ENCODE measurements at places on chromosomes 3 and 15. TPM values are rescaled to one million over a fixed set of nuclear protein-coding genes. Genes with fewer than 3 reads are reported as not detected.
A peak's percentile ranks its signal among the peaks of the same experiment; 100 is the strongest.

Gene MORC1
- total RNA-seq = not detected

Gene HTR3E
- not detected for total RNA-seq

Gene LMCD1
- 49.3 TPM for total RNA-seq

Gene FBXO40
- not detected for total RNA-seq

Gene AZI2
- total RNA-seq = 72.8 TPM

Gene FAM219B
- 65.0 TPM for total RNA-seq

Gene ISL2
- 6.4 TPM for total RNA-seq

Gene CIB2
- total RNA-seq = 11.7 TPM

Gene ZBED2
- not detected for total RNA-seq

Gene GPR149
- not detected for total RNA-seq

DNA sequence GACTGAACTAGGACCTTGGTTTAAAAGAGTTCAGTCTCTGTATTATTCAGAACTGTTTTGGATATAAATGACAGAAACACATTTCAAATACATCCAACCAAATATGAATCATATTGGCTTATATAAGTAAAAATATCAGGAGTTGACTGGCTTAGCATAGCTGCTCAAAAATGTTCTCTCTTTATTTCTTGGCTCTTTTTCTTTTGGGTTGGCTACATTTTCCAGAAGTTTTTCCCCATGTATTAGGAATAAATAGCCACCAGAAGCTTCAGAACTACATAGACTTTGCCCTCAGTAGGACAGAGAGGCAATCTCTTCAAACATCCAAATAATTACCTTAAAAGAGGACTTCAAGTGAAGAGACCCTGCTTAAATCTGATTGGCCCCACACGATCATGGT lies 32.7 kb downstream of the KCNMB2 start:
- H3K36me3 ChIP-seq = no peaks in the 10 kb centered on the region
- H3K27me3 ChIP-seq = no peaks in the 10 kb centered on the region
- DNase-seq = no peak
- H3K4me3 ChIP-seq = no peak overlapping the region
- no peak overlapping the region for H3K27ac ChIP-seq
- no peaks in the 10 kb centered on the region for H3K4me1 ChIP-seq

GRCh38 chr3:152398495-152398894 lies 129.8 kb downstream of the MBNL1 start:
- no peaks in the 10 kb centered on the region for H3K36me3 ChIP-seq
- H3K4me1 ChIP-seq = peaks cover 87% of the 10 kb centered on the region
- H3K27me3 ChIP-seq = no peaks in the 10 kb centered on the region
- H3K27ac ChIP-seq = peak overlapping the region; percentile 51
- H3K4me3 ChIP-seq = no peak overlapping the region

- H3K27me3 ChIP-seq = no peaks in the 10 kb centered on the region
- no peaks in the 10 kb centered on the region for H3K4me1 ChIP-seq
- no peak for DNase-seq
- H3K27ac ChIP-seq = no peak overlapping the region
- H3K4me3 ChIP-seq = no peak overlapping the region
Observed at GRCh38 chr15:80099241-80099640, 39.8 kb downstream of the ZFAND6 start.

DNA sequence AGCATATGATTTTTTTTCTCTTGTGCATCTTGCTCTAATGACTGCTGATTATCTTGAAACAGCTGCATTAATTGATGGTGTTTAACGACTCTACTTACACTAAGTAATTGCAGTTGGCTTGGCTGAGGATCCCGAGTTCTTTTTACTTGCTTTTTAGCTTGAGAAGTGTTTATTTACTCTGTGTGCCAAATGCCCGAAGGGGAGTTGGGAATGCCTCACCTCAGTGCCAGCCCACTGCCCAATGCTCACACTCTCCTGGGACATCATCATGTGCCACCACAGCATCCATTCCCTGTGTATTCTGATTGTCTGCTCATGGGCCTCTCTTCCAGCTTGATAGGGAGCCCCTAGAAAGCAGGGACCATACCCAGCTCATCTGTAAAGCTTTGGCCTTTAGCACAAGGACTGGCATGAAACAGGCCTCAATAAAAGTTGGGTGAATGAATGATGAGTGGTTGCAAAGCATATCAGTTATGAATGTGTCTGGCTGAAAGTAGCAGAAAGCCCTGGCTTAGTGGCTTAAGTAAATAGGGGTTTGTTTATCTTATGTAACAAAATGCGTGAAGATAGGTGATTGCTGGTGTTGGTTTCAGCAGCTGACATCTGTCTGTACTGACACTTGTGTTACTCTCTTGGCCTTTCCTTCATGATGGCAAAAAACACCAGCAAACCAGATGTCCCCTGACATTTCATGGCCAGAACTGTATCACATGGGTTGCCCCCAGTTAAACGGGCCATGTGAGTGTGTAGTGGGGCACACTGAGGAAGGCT lies 8.1 kb downstream of the PXYLP1 start:
- no peak overlapping the region for H3K4me3 ChIP-seq
- H3K4me1 ChIP-seq = peaks cover 23% of the 10 kb centered on the region
- H3K36me3 ChIP-seq = no peaks in the 10 kb centered on the region

- peak; percentile 68 for DNase-seq
- no peaks in the 10 kb centered on the region for H3K27me3 ChIP-seq
- peaks cover 7% of the 10 kb centered on the region for H3K4me1 ChIP-seq
Observed at GRCh38 chr15:43440721-43441281, 52.2 kb downstream of the TP53BP1 start.

GRCh38 chr15:60395276-60396011 lies 2.3 kb downstream of the ANXA2 start:
- H3K4me1 ChIP-seq = peaks cover 3% of the 10 kb centered on the region
- no peak for DNase-seq
- H3K36me3 ChIP-seq = no peaks in the 10 kb centered on the region
- H3K4me3 ChIP-seq = no peak overlapping the region
- H3K27me3 ChIP-seq = no peaks in the 10 kb centered on the region

DNA sequence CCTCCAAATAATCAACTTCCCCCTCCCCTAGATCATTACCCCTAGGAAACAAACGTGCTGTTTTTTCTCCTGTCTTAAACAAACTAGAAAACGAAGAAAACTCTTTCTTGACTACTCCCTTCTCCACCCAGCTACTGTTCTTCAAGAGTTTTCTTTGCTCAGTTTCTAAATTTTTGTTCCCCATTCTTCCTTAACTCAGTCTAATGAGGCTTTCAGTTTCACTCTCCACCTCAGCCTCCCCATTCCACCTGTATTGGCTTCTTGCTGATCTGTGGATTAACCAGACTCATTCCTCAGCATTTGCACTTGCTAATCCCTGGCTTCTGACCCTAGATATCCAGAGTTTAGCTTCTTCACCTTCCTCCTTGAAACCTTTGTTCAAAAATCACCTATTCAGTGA lies 26.8 kb downstream of the SERPINI1 start:
- H3K27ac ChIP-seq = no peak overlapping the region
- H3K4me3 ChIP-seq = no peak overlapping the region
- no peaks in the 10 kb centered on the region for H3K4me1 ChIP-seq
- no peaks in the 10 kb centered on the region for H3K27me3 ChIP-seq
- H3K36me3 ChIP-seq = no peaks in the 10 kb centered on the region

DNA sequence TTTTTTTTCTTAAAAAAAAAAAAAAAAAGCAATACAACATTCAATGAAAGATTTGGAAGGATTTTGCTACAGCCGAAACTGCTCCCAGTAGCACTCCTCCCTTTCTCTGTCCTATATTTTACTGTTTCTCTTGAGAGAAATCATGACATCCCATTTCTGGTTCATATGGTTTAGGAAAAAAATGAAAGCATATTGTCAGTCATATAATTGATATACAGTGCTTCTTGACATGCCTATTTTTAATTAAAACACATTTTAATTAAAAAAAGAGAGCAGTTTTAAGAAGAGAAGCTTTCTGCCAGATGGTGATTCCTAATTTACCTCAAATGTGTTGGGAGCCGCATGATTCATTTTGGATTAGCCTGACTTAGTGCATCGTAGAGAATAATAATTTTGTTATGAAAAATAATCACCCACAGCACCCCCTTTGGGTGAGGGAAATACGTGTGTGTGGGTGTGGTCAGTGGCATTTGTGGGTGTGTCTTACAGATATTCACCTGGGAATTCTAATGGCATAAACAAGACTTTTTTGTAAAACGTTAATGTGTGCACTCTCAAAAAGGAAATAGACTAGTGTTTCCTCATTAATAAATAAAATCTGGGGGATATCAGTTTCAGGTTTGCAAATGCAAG lies 544.5 kb downstream of the MFSD1 start:
- H3K27me3 ChIP-seq = no peaks in the 10 kb centered on the region
- H3K36me3 ChIP-seq = no peaks in the 10 kb centered on the region
- H3K4me3 ChIP-seq = no peak overlapping the region

GRCh38 chr15:87896936-87897335 lies 359.6 kb downstream of the NTRK3 start:
- H3K36me3 ChIP-seq = no peaks in the 10 kb centered on the region
- no peaks in the 10 kb centered on the region for H3K27me3 ChIP-seq
- H3K27ac ChIP-seq = no peak overlapping the region
- no peak for DNase-seq
- H3K4me3 ChIP-seq = no peak overlapping the region

GRCh38 chr15:86611417-86612040 lies 531.9 kb downstream of the AGBL1 start:
- H3K4me3 ChIP-seq = no peak overlapping the region
- H3K27me3 ChIP-seq = no peaks in the 10 kb centered on the region
- DNase-seq = no peak
- H3K27ac ChIP-seq = no peak overlapping the region

DNA sequence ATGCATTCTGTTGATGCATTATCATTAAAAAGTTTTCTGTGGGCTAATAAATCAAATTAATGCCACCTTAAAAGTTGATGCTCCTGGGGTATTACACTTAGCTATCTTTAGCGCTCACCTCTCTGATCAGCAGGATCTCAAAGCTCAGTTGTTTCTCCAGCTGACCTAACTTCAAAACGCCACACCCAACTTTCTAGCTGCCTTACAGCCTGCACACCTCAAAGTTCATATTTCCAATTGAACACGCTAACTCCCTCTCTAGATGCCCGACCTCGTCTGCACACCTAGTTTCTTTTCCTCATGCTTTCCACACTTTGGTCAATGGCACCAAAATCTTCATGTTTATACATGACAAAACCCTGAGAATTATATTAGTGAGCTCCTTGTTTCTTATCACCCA lies 98.2 kb upstream of the AGTR1 start:
- H3K36me3 ChIP-seq = no peaks in the 10 kb centered on the region
- H3K27ac ChIP-seq = no peak overlapping the region
- DNase-seq = no peak
- H3K4me1 ChIP-seq = peaks cover 23% of the 10 kb centered on the region

- no peaks in the 10 kb centered on the region for H3K36me3 ChIP-seq
- H3K4me3 ChIP-seq = no peak overlapping the region
- no peaks in the 10 kb centered on the region for H3K27me3 ChIP-seq
- DNase-seq = no peak
- H3K4me1 ChIP-seq = peaks cover 32% of the 10 kb centered on the region
- H3K27ac ChIP-seq = peak overlapping the region; percentile 93
Observed at GRCh38 chr3:179452872-179453271, 1.6 kb upstream of the GNB4 start.

GRCh38 chr3:160049038-160049437 lies 60.4 kb downstream of the IL12A start:
- no peak overlapping the region for H3K4me3 ChIP-seq
- no peaks in the 10 kb centered on the region for H3K36me3 ChIP-seq
- H3K27me3 ChIP-seq = no peaks in the 10 kb centered on the region
- H3K4me1 ChIP-seq = peaks cover 15% of the 10 kb centered on the region
- H3K27ac ChIP-seq = peak overlapping the region; percentile 11
- no peak for DNase-seq

- H3K4me1 ChIP-seq = no peaks in the 10 kb centered on the region
- no peak overlapping the region for H3K27ac ChIP-seq
- H3K27me3 ChIP-seq = no peaks in the 10 kb centered on the region
Observed at GRCh38 chr3:74591946-74592345, 22.5 kb downstream of the CNTN3 start.

DNA sequence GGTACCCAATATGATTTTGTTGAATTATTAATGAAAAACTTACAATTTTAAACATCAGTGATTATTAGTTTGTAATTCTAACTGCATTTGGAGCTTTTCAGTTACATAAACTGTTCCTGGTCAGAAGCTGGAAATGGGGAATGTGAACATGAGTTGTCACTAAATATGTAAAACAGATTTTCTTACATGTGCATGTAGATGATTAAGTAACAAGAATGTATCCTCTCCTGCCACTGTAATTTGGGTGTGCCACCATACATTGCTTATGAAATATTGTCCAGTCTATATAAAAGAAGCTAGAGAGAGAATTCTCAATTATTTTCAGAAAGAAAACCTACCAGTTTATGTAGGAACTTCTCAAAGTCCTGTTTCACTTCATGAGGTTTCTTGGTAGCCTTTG lies 91.6 kb upstream of the FGF7 start:
- DNase-seq = no peak
- no peaks in the 10 kb centered on the region for H3K4me1 ChIP-seq
- H3K27ac ChIP-seq = no peak overlapping the region
- no peaks in the 10 kb centered on the region for H3K27me3 ChIP-seq
- no peaks in the 10 kb centered on the region for H3K36me3 ChIP-seq

DNA sequence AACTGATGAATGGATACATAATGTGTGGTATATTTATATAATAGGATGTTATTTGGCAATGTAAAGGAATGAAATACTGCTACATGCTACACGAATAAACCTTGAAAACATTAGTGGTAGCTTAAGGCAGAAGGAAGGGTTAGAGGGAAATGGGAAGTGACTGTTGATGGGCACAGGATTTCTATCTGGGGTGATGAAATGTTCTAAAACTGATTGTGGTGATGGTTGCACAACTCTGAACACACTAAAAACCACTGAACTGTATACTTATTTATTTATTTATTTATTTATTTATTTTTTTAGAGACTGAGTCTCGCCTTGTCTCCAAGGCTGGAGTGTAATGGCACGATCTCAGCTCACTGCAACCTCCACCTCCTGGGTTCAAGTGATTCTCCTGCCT lies 24.8 kb upstream of the SHISA5 start:
- no peaks in the 10 kb centered on the region for H3K4me1 ChIP-seq
- no peak overlapping the region for H3K27ac ChIP-seq
- no peak for DNase-seq
- H3K36me3 ChIP-seq = no peaks in the 10 kb centered on the region
- no peaks in the 10 kb centered on the region for H3K27me3 ChIP-seq

GRCh38 chr15:27855137-27855536 lies 244.0 kb downstream of the OCA2 start:
- no peak for DNase-seq
- no peaks in the 10 kb centered on the region for H3K27me3 ChIP-seq
- no peaks in the 10 kb centered on the region for H3K36me3 ChIP-seq
- H3K4me1 ChIP-seq = no peaks in the 10 kb centered on the region
- no peak overlapping the region for H3K27ac ChIP-seq
- no peak overlapping the region for H3K4me3 ChIP-seq

- no peak overlapping the region for H3K4me3 ChIP-seq
- no peak overlapping the region for H3K27ac ChIP-seq
- H3K36me3 ChIP-seq = peaks cover 4% of the 10 kb centered on the region
- no peak for DNase-seq
- no peaks in the 10 kb centered on the region for H3K27me3 ChIP-seq
- no peaks in the 10 kb centered on the region for H3K4me1 ChIP-seq
Observed at GRCh38 chr15:33729653-33730052, 238.6 kb upstream of the CHRM5 start.

DNA sequence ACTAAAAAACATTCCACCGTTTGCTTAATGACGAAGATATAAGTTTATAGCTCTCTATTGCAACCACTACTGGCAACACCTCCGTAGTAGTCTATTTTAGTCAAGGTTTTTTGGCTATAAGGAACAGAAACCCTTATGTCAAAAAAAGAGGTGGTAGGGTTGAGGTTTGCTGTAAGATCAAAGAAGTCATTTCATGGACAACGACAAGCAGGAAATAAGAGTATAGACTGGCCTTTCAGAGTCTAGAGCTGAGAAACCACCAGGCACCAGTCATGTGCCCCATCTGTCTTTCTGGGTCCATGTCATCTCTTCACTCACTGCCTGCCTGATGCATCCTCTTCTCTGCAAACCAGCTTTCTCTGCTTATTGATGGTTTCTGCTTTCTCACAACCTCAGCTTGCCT lies 42.7 kb downstream of the THBS1 start:
- no peak overlapping the region for H3K4me3 ChIP-seq
- no peak for DNase-seq
- H3K36me3 ChIP-seq = no peaks in the 10 kb centered on the region
- H3K27me3 ChIP-seq = no peaks in the 10 kb centered on the region
- peak overlapping the region; percentile 71 for H3K27ac ChIP-seq
